ENCODE measurements at places on chromosomes 3 and 15.

- no peak for DNase-seq
These were observed 2.2 kb upstream of the HES1 start for GRCh38 chr3:194133661-194134230.

DNA sequence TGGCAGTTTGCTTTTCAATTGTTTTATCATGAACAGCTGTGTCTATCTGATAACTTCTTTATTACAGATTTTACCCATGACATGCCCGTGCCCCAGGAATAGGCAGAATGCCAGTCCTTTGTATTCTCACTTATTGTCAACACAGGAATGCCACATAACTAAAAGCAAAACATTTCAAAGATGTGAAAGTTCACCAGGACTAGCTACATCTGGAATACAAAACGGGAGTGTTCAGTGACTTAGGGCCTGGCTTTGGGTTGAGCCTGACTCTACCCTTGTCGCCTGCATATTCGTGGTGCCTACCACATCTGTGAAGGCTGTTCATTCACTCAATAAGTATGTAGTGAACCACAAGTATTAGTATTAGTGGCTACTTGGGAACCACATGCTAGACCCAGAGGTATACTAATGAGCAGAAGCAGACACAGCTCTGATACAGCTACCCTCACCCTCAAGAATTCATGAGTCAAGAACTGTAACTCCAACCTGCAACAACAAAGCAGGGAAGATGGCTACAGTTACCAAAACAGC is 2.9 kb downstream of the TNFSF10 start:
- no peak for DNase-seq

GRCh38 chr15:34984889-34985630 is 3.0 kb downstream of the ZNF770 start:
- DNase-seq: no peak

DNA sequence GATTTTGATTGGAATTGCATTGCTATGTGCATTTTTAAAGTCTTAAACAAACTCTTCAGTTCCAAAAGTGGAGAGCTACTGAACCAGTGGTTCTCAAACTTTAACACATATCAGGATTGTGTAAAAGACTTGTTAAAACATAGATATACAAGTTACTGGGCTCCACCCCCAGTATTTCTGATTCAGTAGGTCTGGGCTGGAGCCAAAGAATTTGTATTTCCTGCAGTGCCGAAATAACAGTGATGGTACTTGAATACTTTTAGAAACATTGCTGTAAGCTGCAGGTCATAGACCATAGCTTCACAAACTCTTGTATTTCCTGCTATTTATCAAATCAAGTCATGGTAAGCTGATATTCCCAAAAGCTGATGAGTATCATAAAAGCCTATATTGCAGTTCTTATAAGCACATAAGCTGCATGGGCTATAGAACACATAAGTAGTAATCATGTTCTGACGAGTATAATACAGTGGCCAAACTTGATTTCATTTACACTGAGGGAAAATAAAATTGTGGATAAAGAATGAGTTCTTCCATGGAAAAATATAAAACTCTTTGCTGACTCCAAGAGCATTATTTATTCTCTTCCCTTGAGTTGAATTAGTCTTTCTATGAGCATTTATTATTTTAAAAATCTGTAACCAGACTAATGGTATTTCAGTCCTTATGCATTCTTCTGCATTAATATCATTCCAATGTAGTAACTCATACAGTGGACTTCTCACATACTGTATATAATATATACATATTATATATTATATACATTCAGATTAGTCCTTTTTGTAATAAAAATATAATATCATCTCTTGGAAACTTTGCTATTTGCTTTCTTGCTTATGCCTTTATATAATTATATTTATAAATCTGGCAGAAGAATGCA is 550.5 kb upstream of the AGTR1 start:
- DNase-seq: no peak

DNA sequence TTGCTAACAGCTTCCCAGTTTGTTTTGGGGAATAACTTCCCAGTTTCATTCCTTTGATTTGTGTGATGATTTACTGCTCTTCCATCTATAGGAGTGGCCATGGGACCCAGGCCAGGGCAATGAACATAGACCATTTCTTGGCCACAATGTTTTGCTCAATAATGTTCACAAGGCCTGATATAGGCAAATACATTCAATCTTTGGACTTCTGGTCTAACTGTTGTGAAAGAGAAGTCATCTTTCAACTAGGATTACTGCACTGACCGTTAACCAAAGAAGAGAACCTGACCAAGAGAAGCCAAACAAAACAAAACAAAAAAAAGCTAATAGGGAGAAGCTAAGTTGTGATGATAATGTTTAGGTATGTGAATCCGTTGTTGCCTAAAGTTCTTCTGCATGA is 221.8 kb upstream of the SUCLG2 start:
- no peak for DNase-seq

DNA sequence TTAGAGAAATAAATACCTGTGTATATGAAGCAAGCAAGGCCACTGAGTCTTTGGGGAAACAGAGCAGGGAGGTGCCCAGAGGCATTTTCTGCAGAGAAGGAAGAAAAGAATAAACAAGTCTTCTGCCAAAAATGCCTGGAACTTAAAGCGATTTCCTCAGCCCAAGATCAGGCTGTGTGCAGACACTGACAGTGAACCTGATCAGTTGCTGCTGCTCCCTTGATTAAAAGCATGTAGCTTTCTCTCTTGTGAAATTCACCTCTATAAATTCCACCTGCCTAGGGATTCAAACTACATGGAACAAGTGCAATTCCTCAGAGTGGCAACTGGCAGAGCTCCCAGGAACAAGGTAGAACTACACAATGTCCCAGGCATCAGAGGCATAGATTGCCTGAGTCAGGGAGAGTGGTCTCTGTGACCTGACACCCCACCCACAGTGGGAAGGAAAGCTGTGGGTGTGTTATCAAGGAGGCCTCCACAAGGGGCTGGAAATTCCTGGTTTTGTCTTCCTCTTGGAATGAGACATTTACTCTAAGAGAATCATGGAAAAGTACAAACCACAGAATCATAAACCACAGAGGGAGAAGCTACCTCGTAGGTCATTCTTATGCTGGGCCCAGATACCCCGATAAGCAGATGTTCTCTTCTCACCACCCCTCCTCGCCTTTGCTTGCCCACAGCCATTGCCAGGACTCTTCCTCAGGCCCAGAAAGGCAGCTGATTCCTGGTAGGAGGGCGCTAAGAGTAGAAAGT is 1.8 kb upstream of the ZBTB38 start:
- no peak for DNase-seq

DNA sequence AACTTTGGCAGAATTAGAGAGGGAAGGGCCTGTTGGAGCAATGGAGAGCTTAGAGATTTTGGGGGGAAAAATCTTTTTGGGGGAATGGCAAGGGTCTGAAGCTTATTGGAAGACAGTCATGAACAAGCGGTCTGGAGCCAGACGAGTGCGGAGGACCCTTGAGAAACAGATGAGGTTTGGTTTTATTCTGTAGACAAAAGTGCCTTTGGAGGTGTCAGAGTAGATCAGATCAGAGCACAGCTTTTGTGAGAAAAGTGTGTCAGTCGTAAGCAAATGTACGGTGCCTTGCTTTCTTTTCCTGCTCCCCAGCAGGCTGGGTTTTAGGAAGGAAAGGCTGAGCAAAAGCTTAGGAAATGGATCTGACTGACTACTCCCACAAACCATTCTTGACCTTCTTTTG is 236.8 kb upstream of the TPRG1 start:
- DNase-seq: no peak

DNA sequence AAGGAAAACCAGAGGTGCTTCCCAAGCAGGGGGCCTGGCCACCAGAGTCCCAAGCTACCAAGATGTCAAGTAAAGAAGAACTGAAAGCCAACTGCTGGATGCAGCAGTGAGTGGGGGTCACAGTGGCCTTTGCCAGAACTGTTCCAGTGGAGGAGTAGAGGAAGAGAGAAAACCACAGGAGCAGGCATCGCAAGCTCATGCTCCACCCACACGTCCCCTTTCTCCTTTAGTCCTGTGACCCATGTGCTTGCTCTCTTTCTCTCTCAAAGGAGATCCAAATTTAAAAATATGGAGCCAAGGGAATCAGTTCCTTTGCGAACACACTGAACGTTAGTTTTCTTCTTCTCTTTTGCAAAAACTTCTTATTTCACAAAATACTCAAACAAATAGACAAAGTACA is 12.4 kb upstream of the ABHD2 start:
- no peak for DNase-seq

- no peak for DNase-seq
These were observed 17.9 kb upstream of the OR5H6 start for GRCh38 chr3:98246142-98246541.

- no peak for DNase-seq
These were observed 284.9 kb downstream of the TLE3 start for GRCh38 chr15:69812861-69813261.

GRCh38 chr3:13276438-13277195 is 143.5 kb downstream of the NUP210 start:
- no peak for DNase-seq

DNA sequence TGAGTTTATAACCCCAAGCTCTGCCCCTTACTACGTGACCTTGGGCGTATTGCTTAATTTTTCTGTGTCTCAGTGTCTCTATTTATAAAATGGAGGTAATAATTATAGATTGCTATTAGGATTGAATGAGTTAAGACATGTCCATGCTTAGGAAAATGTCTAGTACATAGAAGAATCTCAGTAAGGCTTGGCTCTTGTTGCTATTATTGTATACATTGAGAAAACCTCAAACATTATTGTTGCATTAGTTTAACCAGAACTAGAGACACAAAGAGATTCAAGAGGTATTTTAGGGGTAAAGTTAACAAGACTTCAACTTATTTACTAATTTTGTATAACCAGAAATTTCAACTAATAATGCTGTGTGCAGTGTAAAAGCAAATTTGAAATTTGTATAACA is 66.7 kb downstream of the MEF2A start:
- DNase-seq: no peak
